IPS DF 19.7 (cell line): ENCODE measurements at places on chromosomes 3 and 15.

- DNase-seq: no peak
Observed at GRCh38 chr15:48677821-48678220, 32.3 kb upstream of the FBN1 start.

GRCh38 chr15:43107751-43108150, 1.9 kb upstream of the UBR1 start:
- DNase-seq: no peak

GRCh38 chr15:90591524-90591923, 61.8 kb downstream of the CRTC3 start:
- DNase-seq: no peak

GRCh38 chr15:34347951-34348638, 5.0 kb downstream of the NUTM1 start:
- DNase-seq: no peak

GRCh38 chr3:28207000-28207733, 34.3 kb upstream of the CMC1 start:
- no peak for DNase-seq

DNA sequence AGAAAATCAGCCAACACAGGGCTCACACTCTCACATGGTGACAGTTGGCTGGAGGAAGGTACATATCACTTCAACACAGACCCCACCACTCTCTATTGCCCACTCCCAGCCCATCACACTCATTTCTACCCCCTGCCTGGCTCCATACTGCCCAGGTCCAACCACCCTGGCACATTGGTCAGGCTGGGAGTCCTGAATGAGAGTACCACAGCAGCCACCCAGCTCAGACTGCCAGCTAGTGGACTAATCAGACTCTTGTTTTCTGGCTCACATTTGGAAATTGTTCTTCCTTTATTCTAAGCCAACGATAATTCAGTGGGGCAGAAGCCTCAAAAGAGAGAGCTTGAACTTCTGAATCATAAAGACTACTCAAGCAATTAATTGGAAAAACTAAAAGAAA, 20.0 kb downstream of the MRPL46 start:
- DNase-seq: no peak

GRCh38 chr15:51350723-51351122, 9.3 kb downstream of the GLDN start:
- no peak for DNase-seq

GRCh38 chr3:196596355-196596754, 27.9 kb downstream of the FBXO45 start:
- DNase-seq: no peak

- DNase-seq: no peak
Observed at GRCh38 chr3:94693997-94694640, 631.3 kb downstream of the NSUN3 start.

- no peak for DNase-seq
Observed at GRCh38 chr15:40345225-40345866, 4.6 kb upstream of the CCDC9B start.

DNA sequence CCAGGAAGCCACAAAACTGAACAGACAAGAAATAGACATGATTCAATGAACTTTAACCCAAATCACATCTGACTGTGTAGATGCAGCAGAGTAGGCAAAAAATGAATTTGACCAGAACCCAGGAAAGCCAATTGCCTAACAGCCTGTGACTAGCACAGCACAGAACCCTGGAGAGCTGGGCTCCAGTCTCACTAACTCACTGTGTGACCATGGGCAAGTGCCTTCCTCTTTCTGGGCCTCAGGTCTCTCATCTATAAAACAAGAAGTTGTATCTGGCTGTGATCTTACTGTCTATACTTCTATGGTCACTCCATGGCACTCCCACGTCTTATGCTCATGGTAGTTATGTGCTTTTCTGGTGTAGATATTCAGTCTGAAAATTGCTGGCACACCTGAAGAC, 48.1 kb upstream of the USP3 start:
- no peak for DNase-seq

DNA sequence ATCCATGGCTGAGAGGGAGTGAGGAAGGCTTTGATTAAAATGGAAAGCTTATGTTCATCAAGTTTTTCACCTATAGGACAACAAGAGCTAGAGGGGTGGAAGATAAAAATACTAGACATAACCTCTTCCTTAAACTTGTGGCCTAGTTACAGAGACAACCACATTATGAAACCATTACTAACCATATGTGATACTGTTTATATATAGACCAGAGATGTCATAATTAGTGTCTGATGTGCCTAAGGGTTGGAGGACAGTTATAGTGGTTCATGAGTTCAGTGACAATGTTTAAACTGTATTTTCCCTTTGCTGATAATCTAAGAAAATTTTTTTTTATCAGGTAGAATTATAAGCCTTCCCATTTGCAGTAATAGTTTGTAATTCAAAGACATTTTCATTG, 23.7 kb downstream of the PHLDB2 start:
- DNase-seq: no peak

GRCh38 chr3:73479325-73479724, 145.4 kb downstream of the PDZRN3 start:
- no peak for DNase-seq

- DNase-seq: no peak
Observed at GRCh38 chr3:112734171-112734570, 93.2 kb upstream of the CCDC80 start.
